ENCODE measurements at places on chromosomes 1 and 21.

DNA sequence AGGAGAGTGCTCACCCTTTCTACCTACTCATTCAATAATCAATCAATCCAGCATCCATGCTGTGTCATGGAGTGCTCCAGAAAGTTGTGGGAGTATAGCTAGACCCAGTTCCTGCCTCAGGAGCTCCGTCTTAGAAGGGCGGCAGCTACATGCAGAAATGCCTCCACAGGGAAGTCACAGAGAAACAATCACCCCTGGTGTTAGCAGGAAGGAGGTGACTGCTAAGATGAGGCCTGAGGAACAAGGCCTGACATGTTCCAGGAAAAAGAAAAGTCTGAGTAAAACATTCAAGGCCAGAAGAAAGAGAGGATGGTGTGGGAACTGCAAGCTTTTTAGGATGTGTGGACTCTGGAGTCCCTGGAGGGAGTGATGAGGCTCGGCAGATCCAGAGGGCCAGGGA is 142.5 kb upstream of the MAGI3 start:
- DNase-seq = no peak

- DNase-seq = no peak
Observed at GRCh38 chr1:117719004-117719403, 113.2 kb downstream of the TENT5C start.

DNA sequence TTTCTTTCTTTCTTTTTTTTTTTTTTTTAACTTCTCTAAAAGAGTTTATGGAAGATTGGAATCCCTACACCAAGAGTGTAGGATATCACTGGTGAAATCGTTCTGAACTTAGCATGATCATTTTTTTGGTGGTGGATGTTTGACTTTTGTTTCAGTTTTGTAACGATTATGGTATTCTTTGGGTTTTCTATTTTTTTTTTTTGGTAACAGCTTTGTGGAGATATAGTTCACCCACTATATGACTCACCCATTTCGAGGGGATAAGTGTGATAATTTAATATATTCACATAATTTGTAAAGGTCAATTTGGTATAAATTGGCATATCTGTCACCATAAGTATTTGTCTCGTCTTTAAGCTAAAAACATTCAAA is 29.2 kb downstream of the AGPAT3 start:
- no peak for DNase-seq

- DNase-seq = no peak
Observed at GRCh38 chr1:20593756-20594155, 4.9 kb downstream of the CDA start.

Data from inflammatory macrophage treated with lipopolysaccharide for 1 hour (primary cell).